ENCODE measurements at places on chromosomes 6 and 20.

- DNase-seq, result peak; percentile 63
Observed at GRCh38 chr6:152380993-152381898, 255.9 kb downstream of the SYNE1 start.

DNA sequence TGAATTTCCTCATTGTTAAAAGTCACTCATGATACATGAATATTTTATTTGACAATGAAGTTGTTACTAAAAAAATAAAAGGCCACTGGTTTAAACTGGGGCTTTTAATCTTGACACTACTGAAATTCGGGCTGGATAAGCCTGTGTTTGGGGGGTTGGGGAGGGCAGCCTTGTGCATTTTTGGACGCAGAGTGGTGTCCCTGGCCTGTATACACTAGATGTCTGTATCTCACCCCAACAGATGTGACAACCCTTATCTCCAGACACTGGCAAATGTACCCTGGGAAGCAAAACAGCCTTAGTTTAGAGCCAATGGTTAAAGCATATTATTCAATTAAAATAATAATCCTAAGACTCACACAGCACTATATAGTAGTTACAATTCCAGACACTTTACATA is 24.8 kb downstream of the MAN1A1 start:
- DNase-seq, result no peak

DNA sequence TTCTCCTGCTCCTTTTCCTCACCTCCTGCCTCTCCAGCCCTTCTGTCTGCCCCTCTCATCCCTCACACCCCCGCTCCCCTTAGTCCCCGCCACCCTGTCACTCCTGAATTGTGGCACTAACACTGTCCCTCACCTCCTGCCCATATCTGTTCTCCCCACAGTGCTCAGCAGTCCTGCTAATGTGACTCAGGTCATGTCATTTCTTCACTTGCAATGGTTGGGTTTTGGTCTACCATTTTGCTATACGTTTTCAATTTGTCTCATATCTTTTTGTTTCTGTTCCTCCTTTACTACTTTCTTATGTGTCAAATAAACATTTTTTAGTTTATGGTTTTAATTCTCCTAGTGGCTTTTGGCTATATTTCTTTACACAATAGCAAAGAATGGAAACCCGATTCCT is 1.3 kb upstream of the HLA-B start:
- DNase-seq, result no peak

- DNase-seq, result no peak
Observed at GRCh38 chr6:72748759-72749158, 126.9 kb downstream of the KCNQ5 start.

DNA sequence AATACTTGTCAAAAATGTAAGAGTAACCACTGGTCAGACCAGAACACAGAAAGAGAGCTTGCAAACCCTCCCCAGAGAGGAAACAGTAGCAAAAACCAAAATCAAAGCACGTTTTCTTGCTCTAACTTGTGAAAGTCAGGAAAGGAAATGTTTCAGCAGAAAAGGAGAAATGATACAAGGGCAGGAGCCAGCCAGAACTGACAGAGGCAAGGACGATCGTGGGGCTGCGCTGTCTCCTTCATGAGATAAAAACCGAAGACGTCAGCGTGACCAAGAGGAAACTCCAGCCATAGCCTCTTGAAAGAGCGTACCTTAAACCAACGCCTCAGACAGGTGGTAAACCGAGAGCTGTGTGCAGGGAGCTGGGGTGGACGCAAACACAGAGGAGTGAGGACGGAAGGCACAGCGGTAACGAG is 27.5 kb downstream of the LAMA5 start:
- no peak for DNase-seq

DNA sequence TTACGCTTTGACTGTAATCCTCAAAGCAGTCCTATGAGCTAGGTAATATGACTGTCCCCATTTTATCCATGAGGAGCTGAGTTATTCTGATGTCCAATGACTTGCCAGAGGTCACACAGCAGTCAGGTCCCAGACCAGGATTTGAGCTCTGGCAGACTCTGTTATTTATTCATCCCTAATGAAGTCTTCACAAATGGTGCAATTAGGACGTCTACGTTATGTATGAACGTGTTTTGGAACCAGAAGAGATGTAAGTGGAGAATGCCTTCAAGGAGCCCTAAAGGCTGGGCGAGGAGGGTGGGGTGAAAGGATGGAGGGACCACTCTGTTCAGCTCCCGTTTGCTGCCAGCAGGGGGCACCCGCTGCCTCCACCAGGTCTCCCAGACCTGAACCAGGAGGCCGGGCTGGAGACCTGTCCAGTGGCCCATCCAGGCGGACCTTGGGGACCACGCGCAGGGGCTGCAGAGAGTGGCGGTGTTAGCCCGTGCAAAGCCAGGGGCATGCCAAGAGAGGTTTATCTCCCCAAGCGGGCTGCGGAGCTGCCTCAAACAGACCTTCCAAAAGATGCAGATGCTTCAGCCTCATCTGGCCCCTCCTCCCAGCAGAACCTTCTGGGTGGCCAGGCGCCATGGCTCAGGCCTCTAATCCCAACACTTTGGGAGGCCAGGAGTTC is 15.2 kb upstream of the ZNF335 start:
- peak; percentile 69 for DNase-seq

GRCh38 chr20:568673-569415 is 25.3 kb upstream of the CSNK2A1 start:
- no peak for DNase-seq

DNA sequence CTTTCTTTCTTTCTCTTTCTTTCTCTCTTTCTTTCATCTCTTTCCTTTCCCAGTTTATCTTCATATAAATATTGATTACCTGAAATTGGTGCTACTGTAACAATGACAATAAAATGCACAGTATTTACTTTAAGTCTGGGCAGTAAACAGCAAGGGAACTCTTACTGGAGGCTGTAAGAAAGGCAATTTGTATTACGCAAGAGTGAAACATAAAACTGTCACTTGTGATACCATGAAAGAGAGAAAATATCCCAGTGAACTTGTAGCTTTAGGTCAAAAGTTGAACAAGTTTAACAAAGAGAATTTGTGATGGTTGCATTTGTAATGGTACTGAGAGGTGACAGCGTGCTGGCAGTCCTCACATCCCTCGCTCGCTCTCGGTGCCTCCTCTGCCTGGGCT is 80.0 kb downstream of the EYS start:
- DNase-seq, result no peak

- DNase-seq, result no peak
Observed at GRCh38 chr20:62122654-62123449, 577 bp downstream of the LSM14B start.

DNA sequence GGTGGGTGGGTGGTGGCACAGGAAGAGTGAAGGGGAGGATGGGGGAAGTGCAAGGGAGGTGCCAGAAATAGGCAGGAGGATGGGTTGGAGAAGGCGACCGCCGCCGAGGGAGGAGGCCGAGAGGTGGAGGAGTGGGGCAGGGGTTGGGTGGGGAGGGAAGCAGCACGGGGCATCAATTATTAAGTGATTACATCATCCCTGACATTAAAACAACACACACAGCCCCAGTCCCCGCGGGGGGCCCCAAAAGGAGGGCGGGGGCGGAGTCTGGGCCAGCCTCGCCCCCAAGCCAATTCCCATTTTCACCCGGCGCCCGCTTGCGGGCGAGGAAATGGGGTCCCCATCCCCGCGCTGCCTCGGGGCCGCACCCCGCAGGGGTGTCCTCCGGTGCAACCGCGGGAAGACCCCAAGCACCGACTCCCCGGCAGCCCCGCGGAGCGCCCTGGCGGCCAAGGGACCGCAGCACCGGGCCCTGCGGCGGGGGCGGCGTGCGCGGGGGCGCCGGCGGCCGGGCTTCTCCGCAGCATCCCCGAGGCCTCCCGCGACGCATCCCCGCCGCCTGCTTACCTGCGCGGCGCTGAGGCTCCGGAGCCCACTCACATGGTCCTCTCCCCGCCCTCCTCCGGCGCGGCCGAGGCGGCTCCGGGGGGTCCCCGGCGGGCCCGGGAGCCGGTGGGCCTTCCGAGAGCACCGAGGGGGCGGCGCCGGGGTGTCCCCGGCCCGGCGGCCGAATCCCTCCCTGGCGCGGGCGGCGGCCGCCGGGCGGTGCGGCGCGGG is 663 bp downstream of the FYN start:
- DNase-seq, result no peak

DNA sequence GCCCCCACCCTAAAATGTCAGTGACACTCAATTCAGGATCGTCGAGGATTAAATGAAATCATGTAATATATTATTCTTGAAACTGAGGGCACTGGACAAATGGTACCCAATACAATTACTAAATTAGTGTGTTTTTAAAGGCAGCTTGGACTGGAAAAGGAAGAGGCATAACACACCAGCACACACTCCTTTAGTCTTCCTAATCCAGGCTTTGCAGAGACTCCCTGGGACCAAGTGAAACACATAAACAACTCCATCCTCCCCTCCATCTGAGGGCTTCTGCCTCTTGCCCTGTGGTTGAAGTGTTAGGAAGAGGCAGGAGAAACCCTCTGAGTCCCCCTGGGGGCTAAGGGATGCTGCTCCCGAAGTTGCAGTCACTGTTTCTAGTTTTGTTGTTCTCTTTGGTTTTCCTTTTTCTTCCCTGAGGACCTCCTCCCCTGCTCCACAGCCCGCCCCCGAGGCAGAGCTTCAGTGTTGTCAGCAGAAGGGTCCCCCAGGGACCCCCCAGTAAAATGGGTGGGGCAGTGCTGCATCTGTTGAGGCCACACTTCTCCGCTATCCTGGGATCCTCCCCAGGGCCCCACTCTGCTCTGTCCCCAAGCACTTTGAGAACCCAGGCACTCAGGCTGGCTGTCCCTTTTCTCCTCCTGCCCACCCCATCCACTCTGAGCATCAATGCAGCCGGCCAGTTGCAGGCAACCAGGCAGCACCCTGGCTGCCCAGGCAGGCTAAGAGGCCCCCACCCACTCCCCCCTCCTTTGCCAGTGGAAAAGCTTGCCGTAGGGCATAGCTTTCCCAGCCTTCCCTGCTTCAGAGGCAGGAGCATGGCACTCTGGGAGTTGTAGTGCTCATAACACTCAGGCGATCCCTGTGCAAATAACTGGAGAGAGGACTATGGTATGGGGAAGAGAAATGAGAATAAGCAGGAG is 5.9 kb downstream of the TMEM63B start:
- DNase-seq, result peak; percentile 79

- DNase-seq, result no peak
Observed at GRCh38 chr20:47689731-47690130, 95.5 kb downstream of the SULF2 start.

DNA sequence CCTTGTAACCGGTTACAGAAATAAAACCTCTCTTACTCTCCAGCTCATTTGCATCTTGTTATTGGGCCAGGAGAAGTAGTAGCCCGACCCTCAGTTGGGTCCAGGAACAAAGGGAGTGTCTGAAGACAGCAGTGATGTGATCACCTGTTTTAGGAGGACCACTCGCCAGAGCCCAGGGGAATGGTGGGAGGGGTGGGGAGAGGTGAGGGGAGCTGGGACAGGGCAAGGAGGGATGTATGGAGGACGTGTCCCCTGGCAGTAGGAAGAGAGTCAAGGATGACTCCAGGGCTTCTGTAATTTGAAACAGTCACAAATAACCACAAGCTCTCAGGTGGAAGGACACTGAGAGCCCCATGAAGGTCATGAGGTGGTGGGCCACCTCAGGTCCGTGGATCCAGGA is 1.4 kb upstream of the PCMTD2 start:
- DNase-seq, result peak; percentile 29

DNA sequence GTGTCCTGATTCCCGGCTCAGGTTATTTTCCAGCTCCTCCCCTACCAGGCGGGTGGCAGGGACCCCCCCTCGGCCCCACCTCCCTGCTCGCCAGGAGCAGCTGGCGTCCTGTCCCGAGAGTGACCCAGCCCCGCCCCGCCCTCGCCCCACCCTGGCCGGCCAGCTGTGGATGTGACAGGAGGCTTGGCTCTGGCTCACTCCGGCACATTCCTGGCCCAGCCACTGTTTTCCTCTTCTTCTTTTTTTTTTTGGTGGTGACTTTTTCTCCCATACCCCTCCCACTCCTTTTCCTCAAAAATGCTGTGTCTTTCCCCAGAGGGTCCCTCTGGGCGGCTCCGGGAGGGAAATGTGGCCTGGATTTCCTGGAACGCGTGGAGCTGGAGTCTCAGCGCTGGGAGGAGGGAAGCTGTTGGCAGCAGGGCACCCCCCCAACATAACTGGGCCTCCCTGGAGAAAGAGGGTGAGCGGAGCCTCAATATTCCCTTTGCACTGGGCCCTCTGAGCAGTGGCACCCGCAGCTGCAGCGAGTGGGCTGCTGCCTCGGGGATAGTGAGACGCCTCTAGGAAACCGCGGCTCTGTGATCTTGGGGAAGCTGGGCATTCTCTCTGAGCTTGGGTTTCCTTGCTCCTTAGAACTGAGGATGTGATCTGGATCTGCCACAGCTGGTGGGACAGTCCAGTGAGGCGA is 28.3 kb upstream of the CSNK2A1 start:
- no peak for DNase-seq

DNA sequence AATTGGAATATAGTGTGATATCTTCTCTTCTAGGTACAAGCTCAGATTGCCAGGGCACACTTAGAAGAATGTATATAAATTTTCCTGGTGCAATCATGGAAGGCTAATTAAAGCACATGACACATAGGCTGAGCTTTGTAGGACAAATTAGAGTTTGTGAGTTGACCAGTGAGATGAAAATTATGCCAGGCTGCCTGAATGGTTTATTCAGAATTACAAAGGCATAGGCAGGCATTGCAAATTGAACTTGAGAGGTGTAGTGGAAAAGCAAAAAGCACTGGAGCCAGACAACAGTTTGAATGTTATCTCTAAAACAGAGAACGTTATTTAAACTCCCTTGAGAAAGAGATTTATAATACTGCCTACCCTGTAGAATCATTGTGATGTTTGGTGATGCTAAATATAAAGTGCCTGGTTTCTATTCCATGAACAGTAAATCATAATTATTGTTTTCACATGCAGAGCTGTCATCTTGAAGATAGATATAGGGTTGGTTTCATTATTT is 712.1 kb downstream of the TBC1D32 start:
- no peak for DNase-seq

DNA sequence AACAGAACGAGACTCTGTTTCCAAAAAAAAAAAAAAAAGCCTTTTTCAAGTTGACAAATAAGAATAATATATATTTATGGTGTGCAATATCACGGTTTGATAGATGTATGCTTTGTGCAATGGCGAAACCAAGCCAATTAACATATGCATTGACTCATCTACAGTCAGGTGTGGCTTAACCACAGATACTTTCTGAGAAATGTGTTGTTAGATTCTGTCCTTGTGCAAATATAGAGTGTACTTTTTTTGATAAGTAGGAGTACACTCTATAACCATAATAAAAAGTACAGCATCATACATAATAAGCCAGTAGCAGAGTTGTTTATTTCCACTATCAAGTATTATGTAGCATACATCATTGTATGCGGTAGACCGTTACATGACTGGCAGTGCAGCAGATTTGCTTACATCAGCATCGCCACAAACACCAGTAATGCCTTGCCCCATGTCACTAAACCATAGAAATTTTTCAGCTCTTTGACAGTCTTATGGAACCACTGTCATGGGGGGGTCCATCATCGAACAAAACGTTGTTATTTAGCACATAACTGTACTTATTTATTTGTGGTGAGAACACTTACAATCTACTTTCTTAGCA is 59.2 kb downstream of the TMEM170B start:
- no peak for DNase-seq

- DNase-seq, result no peak
Observed at GRCh38 chr6:71259888-71260604, 28.6 kb upstream of the OGFRL1 start.

- no peak for DNase-seq
Observed at GRCh38 chr6:97849390-97849789, 566.4 kb upstream of the MMS22L start.

- no peak for DNase-seq
Observed at GRCh38 chr6:133778414-133779130, 110.3 kb upstream of the TCF21 start.
